OCI-LY7 (cell line): ENCODE measurements at places on chromosomes 12 and 14.

DNA sequence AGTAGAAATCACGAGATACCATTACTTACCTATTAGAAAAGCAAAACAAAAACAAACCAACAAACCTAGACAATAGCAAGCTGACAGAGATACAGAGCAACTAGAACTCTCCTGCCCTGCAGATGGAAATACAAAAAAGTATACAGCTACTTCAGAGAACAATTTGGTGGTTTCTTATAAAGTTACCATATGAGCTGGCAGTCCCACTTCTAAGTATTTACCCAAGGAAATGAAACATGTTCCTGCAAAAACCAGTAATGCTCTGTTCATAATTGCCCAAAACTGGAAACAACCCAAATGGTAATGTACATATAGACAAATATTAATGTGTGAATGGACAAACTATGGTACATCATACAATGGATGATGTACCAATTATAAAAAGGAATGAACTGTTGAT, 31.7 kb downstream of the FUT8 start:
- no peak for DNase-seq

DNA sequence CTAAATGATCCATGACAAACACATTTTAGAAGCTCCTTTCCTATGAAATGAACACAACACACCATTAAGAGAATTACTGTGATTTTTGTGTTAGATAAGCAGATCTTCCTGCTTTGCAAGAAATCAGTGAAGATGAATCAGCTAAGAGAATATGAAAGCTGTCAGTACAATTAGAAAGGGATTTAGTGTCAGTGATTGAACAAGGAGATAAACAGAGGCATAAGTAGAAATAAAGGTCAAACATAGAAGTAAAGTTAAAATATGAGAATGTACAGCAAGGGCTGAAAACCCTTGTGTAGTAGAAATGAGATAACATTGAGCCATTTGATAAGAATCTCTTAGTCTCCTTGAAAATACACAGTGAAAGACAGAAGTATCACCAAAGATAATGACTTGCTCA, 21.4 kb upstream of the SLC16A7 start:
- no peak for DNase-seq

- no peak for DNase-seq
Observed at GRCh38 chr14:63956326-63956725, 103.5 kb downstream of the SYNE2 start.

GRCh38 chr12:40691913-40692764, at the start of gene CNTN1:
Gene CNTN1 (plus strand): TSS chr12:40692439.
- no peak for DNase-seq

GRCh38 chr12:106309671-106310505, 7.4 kb downstream of the TCP11L2 start:
- DNase-seq, result no peak

GRCh38 chr14:69238883-69239282, 21.1 kb upstream of the GALNT16 start:
- no peak for DNase-seq

- DNase-seq, result no peak
Observed at GRCh38 chr14:36580856-36581831, 1.3 kb downstream of the NKX2-8 start.

DNA sequence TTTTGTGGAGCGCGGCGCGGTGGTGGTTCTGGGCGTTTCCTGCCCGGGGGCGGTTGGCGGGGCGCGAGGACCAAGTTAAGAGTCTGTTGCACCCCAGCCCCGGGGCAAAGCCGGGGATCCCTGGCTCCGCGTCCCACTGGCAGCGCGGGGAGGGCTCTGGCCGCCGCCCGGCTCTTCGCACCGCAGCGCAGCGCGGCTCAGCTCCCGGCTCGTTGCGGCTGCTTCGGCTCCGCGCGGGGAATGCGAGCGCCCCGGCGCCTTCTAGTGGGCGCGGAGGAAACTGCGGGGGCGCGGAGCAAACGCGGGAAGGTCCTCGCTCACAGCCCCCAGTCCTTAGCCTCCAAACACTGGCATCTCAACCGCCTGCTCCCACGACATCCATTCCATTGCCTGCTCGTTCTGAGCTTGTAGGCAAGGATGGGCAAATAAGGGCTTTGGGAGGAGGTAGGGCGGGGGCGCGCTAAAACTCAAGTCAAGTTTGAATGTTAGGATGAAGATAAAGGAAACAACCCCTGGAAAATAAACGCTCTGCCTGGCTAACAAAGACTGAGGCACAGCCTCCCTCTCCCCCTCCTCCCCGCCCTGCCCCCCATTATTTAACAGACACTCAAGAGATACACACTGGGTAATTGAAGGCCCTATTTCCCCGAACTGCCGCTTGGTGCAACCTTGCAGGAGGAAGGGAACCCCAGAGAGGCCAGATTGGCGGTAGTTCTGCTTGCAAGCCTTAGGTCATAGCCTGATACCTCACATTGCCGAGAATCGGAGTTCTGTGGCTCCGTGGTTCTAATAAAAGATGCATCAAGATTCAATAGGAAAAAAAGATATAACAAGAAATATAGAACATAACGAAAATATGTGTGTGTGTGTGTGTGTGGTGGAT, at the start of gene B4GALNT1:
TSS of gene B4GALNT1 (minus strand) at position 244 of the 883 bp plus-strand sequence. CDS start 1,069 bp downstream, outside the sequence.
- DNase-seq, result peak; percentile 78

GRCh38 chr12:115864396-115864795, 413.1 kb downstream of the MED13L start:
- no peak for DNase-seq

- DNase-seq, result no peak
Observed at GRCh38 chr14:86604561-86604960, 1074.6 kb downstream of the FLRT2 start.

DNA sequence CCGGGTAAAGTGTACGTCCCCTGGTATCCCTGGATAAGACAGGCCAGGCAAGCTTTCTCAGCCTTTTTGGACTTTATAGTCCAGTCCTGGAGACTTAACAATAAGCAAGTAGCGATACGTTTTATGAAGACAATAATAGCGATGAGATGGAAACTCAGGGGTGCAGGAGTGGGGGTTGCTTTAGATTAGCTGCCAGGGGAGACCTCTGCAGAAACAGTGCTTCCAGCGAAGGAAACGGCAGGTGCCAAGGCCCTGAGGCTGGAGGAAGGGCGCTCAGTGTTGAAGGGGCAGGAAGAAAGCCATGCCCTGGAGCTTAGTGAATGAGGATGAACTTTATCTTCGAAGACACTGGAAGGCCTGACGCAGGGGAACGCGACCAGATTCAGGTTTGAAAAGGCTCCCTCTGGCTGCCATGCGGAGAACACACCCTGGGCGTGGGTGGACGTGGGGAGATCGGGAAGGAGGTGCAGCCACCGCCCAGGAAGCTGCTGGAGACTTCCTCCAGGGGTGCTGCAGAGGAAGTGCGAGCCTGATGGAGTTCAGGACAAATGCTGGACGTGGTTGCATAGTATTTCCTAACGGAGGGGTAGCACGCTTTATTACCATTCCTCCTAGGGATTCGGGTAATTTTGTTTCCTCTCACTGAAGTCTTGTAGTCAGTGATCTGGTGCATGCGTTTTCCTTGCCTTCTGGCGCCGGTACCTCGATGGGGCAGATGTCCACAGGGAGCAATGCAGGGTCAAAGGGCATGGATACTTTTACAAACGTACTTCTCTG, 26.1 kb upstream of the UBC start:
- DNase-seq, result peak; percentile 90

GRCh38 chr14:71754422-71755095, 177.7 kb upstream of the RGS6 start:
- DNase-seq, result no peak

GRCh38 chr14:65206448-65207096, 104.3 kb upstream of the MAX start:
- DNase-seq, result peak; percentile 88

- DNase-seq, result no peak
Observed at GRCh38 chr14:54562334-54562733, 4.6 kb upstream of the SAMD4A start.

DNA sequence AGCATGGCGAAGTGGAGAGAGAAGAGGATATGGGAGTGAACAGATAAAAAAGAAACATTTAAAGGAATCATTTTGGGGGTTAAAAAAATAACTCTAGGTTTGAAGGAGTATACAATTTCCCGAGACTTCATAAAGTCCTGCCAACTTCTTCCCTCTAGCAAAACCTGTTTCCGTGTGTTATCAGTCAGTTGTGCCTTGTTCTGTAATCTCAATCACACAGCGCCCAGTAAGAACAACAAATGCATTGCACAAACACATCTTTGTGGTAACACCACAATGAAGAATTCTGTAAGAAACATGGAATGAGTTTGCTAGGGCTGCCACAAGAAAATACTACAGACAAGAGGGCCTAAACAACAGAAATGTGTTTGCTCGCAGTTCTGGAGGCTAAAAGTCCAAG, 144.7 kb upstream of the FUT8 start:
- DNase-seq, result no peak

GRCh38 chr12:30016540-30017055, 232.9 kb upstream of the TMTC1 start:
- DNase-seq, result no peak

DNA sequence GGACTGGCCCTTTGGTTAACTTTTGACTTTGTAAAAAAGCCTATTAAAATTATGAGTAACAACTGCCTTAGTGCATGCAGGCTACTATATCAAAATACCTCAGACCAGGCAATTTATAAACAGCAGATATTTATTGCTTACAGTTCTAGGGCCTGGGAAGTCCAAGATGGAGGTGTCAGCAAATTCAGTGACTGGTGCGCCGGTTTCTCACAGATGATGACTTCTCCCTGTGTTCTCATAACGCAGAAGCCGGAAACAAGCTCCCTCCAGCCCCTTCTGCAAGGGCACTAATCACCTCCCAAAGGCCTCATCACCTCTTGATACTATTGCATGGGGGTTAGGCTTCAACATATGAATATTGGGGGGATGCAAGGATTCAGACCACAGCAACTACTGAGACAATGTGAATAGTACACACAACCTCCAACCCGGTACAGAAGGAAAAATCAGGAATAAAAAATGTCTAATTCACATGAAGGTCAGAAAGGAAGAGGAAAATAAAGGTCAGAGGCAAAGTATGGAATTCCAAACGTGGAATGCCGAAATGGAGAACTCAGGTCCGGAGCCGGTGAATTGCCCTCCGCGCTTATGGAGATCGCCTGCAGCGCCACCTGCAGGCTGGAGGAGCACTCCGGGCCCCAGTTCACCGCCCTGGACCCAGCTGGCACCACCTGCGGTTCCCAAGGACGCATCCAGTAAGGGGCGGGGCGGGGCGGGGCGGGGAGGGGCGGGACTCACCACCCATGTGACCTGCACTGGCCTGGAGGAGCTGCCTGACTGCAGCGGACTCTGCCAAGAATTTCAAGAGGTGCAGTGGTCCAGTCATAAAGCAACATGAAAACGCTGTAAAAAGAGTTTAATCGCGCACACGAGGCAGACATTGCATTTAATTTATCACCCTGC, 203.4 kb downstream of the KIF26A start:
- peak; percentile 44 for DNase-seq

- DNase-seq, result no peak
Observed at GRCh38 chr14:71628433-71628832, 303.8 kb upstream of the RGS6 start.
